ENCODE measurements at places on chromosomes 3 and 15. TPM values are rescaled to one million over a fixed set of nuclear protein-coding genes. Genes with fewer than 3 reads are reported as not detected.

The STRIT1 gene
- total RNA-seq = not detected

The TNFSF10 gene
- 37.7 TPM for total RNA-seq

The TICRR gene
- total RNA-seq = 6.3 TPM

The CYP1A2 gene
- not detected for total RNA-seq

The CCNB2 gene
- total RNA-seq = 61.9 TPM

The FOXB1 gene
- not detected for total RNA-seq

The AGTR1 gene
- not detected for total RNA-seq
